ENCODE measurements at places on chromosomes 4 and X.

GRCh38 chr4:24226667-24227066 lies 336.8 kb upstream of the PPARGC1A start:
- DNase-seq: no peak

- peak; percentile 53 for DNase-seq
Measured at GRCh38 chr4:151485541-151486131, 76.7 kb downstream of the FHIP1A start.

GRCh38 chrX:46587158-46587557 lies 13.6 kb downstream of the CHST7 start:
- DNase-seq: no peak

DNA sequence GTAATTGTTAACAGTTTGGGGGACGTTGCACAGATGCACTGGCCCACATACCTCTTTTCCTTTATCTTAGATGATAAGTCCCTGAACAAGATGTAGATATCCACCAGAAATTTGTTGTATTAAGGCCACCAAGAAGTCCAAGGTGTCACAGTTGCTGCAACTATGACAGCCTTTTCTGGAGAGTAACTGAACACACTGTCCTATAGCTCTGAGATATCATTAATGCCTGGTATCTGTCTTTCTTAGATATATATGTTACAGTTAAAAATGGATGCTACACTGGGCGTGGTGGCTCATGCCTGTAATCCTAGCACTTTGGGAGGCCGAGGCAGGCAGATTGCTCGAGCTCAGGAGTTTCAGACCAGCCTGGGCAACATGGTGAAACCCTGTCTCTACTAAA lies 77.8 kb upstream of the PRDX4 start:
- DNase-seq: no peak

DNA sequence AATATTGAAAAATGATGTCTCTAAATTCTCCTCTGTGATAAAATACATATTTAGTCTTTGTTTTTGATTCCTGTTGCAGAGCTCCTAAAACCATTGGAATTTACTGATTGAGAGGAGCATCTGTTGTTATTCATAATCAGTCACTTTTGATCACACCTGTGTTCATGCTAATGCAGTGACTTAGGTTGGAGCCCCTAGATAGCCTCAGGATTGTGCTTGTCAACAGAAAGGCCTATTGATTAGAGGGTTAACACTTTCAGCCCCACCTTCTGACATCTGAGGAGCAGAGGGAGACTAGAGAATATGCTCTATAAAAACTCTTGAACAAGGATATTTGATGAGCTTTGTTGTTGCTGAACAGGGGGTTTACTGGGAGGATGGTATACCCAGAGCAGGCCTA lies 409.5 kb upstream of the ADGRL3 start:
- no peak for DNase-seq

GRCh38 chr4:133623847-133624246 lies 474.8 kb downstream of the PCDH10 start:
- DNase-seq: no peak

GRCh38 chrX:31320740-31321139 lies 248.9 kb upstream of the FTHL17 start:
- no peak for DNase-seq

DNA sequence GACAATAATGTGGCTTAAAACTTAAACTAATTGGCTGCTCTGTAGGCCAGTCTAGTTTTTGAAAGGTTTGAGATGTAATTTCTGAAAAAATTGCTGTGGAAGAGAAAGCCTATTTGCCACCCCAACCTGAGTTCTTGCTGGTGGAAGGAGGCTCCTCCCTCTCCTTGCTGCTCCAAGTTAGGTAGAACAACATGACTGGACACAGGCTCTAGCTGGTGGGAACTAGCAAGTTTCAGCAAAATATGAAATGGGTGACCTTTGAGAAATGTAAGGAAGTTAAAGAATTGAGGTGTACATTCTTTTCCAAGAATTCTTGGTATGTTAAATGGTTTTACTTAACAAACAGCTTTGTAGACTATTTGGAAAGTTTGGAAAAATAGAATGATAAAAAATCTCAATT lies 8.0 kb downstream of the RPL34 start:
- DNase-seq: no peak

DNA sequence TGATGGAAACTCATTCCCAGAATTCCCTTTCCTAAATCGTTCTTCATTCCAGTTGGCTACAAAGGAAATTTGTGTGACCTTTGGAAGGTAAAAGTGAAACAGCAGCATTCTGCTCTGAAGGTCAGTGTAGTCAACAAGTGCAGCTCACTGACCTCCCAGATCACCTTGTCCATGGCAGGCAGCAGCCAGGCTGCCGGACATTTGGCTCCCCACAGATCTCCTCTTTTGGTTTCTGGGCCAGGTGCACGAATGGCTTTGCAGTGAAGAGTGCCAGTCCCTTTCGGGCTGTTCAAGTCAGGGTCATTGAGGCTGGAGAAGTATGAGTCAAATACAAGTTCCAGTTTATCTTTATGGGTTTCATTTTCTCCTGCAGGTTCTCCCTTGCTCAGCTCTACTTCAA lies 14.3 kb downstream of the GPRIN3 start:
- no peak for DNase-seq

DNA sequence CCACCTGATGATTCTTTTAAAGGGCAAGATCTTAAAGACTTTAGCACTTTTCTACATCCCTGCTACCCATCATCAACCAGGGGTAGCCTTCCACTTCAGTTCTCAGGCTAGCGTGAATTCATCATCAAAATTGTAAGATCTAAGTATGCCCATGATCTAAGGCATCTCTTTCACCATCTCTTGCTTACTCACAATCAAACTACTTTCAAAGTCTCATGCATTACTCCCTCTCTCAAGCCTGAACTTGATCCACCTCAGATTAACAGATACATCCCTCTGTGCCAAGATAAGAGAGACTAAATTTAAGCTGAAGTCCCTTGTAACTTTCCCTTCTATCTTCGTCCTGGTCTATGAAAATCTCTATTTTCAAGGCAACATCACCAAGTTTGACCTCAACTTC lies 62.8 kb downstream of the DHX15 start:
- no peak for DNase-seq

DNA sequence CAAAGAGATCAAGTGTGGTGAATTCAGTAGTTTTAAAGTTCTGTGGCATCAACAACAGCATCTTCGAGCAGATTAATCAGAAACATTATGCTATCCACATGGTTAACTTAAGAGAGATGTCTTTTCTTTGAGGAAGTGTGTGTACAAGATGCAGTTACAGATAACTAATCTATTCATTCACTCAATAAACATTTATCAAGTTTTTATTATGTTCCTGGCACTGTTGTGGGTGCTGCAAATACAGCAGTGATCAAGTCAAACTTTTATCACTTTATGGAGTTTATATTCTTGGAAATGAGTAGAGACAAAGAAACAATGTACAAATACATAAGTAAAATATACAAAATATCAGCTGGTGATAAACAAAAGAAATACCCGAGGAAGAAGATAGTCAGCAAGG lies 66.4 kb downstream of the ATOH1 start:
- no peak for DNase-seq

DNA sequence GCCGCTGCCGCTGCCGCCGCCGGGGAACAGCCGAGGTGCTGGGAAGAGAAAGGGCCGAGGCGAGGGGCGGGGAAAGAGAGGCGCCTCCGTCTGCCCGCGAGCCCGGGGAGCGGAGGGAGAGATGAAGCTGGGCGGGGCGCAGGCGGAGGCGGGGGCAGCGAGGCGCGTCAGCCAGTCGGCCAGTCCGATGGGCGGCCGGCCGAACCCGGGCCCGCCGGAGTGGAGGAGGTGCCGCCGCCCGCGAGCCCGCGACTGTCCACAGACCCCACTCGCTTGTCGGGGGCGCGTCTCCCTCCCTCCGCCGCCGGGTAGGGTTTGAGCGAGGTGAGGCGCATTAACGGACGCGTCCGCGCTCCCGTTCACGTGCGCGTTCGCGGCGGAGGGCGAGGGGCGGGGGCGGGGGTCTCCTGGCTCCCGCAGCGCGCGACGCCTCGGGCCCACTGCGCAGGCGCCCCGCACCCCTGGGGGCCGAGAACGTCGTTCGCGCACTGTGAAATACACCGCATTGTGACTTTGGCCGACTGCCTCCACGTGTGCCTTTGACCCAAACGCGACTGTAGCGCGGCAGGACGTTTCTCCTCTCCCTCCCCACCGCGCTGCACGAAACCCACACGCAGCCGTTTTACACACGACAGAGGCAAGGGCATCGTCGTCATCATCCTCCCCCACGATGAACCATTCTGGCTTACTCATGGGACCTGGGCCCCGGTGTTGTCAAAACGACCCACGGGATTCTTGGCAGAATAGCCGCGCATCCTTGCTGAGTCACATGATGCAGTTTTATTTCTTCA lies at the start of gene NUDT11:
Gene NUDT11, minus strand, starts transcription at position 92 of the 791 bp plus-strand sequence. CDS start 148 bp downstream, outside the sequence.
- no peak for DNase-seq

- no peak for DNase-seq
Measured at GRCh38 chrX:13906093-13906492, 89.2 kb upstream of the GPM6B start.

DNA sequence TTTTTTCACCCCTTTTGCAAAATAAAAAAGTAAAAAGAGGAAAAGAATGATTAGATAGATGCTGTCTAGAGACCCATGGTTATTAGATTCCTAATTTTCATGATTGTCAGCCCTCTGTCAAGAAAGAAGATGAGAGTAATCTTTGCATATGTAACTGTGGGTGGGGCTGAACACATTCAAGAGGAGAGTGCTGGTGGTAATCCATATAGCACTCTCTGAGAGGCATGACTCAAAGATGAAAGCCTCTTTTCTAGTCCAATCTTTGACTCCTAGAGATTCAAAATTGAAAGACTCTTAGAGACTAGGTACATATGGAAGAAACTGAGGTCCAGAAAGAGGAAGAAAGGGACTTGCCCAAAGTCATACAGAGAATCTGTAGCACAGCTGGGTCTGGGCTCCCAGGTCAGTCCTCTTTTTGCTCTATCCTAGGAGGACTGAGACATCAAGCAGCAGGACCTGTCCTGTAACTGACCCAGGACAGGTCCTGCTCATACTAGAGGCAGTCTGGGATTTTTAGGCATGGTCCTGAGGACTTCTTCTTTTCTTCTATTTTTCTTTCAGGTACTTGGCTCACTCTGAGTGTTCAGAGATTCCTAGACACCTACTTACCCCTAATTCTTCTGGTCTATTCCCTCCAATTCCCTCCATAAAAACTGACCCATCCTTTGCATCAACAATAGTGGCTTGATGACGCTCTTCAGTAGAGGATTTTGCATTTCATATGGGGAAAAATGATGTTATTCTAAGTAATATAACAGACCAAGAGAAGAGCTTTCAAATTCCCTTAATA lies 23.8 kb downstream of the VSIG4 start:
- no peak for DNase-seq

DNA sequence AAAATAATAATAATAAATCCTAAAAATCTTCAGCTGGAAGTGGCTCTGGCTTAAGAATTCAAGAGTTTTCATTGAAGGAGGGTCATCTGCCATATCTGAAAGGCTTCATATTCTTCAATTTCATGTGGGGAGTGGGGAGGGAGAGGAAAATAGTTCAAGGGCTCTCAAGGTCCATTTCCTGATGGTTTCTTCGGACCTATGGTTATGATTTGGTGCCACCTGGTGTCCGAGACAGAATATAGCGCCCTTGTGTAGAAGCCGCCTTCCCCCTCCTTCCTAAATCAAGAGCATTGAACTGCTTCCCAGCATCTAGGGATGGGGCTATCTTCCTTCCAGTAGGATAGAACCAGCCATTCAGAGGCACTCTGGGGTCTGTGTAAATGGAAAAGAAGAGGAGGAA lies 34.3 kb downstream of the NLGN3 start:
- no peak for DNase-seq

DNA sequence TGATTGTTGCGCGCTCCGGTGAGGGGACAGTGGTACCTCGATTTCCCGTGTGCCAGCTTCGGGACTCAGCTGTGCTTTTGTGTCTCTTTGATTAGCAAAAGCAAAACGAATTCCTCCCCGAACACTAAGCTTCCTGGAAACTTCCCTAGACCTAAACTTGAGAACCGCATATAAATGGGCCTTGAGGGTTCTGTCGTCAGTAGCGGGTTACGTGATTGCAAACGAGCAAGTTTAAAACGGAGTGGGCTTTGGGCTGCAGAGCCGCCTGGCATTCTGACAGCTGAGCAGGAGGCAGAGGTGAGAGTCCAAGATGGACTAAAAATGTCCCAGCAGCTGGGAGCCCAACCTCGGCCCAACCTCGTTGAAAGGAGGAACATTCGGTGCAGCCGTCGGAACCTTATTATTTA lies 1.2 kb upstream of the TAPT1 start:
- DNase-seq: no peak

GRCh38 chr4:16027114-16027513 lies 56.7 kb downstream of the PROM1 start:
- no peak for DNase-seq

DNA sequence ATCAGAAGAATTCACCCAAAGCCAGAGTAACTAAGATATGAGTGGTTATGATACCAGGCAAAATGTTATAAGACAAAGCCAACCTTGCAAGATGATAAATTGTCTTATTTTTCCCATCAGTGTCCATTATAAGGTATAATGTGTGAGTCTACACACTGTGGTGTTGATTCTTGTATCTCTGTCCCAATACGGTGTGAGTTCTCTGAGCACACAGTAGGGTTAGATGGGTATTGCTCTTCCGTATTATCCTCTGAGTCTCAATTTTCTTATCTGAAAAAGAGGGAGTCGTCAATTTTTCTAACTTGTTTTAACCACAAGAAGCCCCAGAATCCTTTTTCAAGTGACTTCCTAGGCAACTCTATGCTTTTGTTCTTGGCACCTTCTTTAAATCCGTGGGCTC lies 69.9 kb downstream of the HMGB2 start:
- no peak for DNase-seq

GRCh38 chr4:133802359-133803140 lies 399.0 kb downstream of the PABPC4L start:
- no peak for DNase-seq

DNA sequence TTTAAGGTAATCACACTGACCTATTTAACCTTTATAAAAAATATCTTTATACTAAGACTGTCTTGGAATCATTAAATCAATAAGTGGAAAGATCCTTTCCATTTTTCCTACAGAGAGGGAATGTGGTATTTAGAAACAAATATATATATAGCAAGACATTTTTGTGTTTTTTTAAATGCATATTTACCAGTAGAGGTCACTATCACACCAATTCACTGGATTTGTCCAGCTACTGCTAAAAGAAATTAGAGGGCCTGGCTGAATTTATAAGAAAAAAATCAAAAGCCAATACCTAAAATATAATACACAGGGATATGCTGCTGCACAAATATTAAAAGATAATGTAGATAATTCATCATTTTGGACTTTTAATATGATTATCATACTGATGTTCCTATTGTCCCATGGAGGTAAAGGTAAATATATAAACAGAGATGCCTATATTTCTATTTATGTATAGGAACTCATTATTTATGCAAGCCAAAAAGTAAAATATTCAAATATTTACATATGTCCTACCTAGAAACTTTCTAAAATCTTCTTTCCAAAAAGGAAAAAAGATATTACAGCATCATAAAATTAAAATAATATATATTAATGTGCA lies 69.5 kb downstream of the PDE5A start:
- DNase-seq: peak; percentile 12

- DNase-seq: no peak
Measured at GRCh38 chrX:109859651-109860050, 126.6 kb upstream of the ACSL4 start.

DNA sequence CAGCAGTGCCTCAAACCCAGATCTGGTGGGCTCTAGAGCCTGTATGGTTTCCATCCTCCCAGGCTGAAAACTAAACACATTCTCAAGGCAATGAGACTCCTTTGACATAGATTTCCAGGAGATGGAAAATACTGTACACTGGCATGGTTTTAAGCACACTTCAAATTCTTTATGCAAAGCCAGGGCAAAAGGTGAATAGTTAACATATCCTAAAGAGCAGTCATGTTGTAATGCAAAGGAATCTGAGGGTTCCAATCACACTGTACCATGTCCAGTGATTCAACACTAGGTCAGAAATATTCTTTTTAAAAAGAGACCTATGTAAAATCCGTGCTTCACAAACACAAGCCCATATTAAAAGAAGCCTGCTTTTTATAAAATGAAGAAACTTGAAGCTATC lies 195.3 kb downstream of the QDPR start:
- no peak for DNase-seq

All from epithelial cell of proximal tubule (primary cell).